ENCODE measurements at places on chromosomes 6 and 20. TPM values are rescaled to one million over a fixed set of nuclear protein-coding genes. Genes with fewer than 3 reads are reported as not detected.

Gene KIAA1755
- total RNA-seq, result 4.2 TPM

Gene COL9A3
- total RNA-seq, result 28.3 TPM

Gene COL19A1
- total RNA-seq, result 4.5 TPM

Gene HDGFL1
- not detected for total RNA-seq

Gene XRN2
- total RNA-seq, result 57.4 TPM

Gene LEMD2
- total RNA-seq, result 47.1 TPM

Gene SLC2A10
- total RNA-seq, result 21.3 TPM

Gene SAMD5
- 12.5 TPM for total RNA-seq

Gene MLN
- total RNA-seq, result 0.53 TPM
